PC-9 (cell line): ENCODE measurements at places on chromosomes 11 and 22. TPM values are rescaled to one million over a fixed set of nuclear protein-coding genes. Genes with fewer than 3 reads are reported as not detected.

DNA sequence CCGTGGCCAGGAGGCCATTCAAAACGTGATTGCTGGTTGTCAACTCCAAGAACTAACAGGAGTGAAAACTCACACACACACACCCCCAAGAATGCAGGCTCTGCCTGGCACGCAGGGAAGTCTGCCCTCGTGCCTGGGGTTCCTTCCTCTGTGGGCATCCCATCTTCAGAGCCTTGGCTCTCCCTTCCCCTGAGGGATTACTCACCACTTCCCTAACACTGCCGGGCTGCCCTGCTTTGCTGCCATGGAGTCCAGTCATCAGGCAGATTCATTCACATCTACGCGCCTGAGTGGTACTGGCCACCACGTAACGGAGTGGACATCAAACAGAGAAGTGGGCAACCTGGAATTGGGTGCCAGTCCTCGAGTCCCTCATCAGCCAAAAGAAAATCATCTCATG is 120.7 kb upstream of the TMEM45B start:
- H3K4me3 ChIP-seq = no peak overlapping the region
- H3K27ac ChIP-seq = no peak overlapping the region
- no peak for DNase-seq
- H3K4me1 ChIP-seq = peaks cover 6% of the 10 kb centered on the region
- H3K27me3 ChIP-seq = no peaks in the 10 kb centered on the region
- H3K36me3 ChIP-seq = no peaks in the 10 kb centered on the region

- H3K27ac ChIP-seq = no peak overlapping the region
- no peaks in the 10 kb centered on the region for H3K4me1 ChIP-seq
- no peaks in the 10 kb centered on the region for H3K36me3 ChIP-seq
Observed at GRCh38 chr11:44483919-44484610, 81.4 kb upstream of the CD82 start.

DNA sequence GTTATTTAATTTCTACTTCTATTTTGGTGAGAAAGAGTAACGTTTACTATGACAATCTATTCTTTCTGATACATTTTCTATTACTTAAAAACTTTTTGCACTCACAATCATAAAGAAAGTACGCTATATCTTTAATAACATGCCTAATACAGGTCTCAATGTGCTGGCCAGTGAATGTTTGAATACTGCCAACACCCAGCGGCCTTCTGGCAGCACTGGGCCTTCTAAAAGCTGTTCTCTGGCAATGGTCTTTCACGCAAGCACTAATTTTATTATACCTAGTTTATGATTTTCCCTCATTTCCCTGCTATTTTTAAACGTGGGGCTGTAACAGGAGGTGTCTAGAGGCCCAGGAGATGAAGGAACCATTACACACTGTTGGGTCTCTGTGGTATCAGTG is 349.8 kb upstream of the PITPNB start:
- no peak overlapping the region for H3K27ac ChIP-seq
- no peaks in the 10 kb centered on the region for H3K4me1 ChIP-seq
- DNase-seq = no peak

The USH1C gene
- total RNA-seq = not detected in 2 replicates

DNA sequence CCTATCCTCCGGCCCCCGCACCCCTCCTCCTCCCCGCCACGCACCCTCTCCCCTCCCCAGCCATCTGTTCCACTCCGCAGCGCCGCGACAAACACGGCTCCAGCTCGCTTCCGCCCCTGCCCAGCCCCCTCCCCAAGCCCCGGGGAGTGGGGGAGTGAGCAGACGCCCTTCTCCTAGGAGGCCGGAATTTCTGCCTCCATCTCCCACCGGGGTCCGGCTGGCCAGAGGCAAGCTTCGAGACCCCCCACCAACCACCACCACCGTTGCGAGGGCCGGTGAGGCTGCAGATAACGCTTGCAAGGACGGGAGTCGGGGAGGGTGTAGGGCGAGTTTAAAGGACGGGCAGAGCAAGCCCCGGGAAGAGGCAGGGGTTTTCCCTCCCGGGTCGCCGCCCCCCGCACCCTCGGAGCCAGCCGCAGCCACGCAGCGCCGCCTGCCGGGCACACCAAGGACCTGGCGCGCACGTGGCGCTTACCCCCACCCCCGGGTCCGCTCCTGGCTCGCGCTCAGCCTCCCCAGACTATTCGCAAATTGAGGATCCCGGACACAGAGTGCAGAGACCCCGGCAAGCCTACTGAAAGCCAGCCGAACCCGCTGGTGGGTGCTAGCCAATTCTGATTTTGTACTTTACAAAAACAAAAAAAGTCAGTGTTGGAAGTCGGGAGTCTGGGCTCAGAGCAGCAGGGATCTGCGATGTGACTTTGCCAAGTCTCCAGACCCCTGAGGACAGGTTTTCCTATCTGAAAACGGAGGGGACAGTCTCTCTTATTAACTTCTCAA is 22.6 kb downstream of the RTN4RL2 start:
- peak overlapping the region; percentile 15; the same call in 1 of the 2 replicates for H3K4me3 ChIP-seq
- H3K4me1 ChIP-seq = no peaks in the 10 kb centered on the region
- no peaks in the 10 kb centered on the region for H3K36me3 ChIP-seq
- DNase-seq = no peak

- no peak for DNase-seq
- no peaks in the 10 kb centered on the region for H3K36me3 ChIP-seq
- peaks cover 46% of the 10 kb centered on the region for H3K4me1 ChIP-seq
- peak overlapping the region; percentile 69 for H3K27ac ChIP-seq
Observed at GRCh38 chr11:16805938-16806337, 67.5 kb downstream of the C11orf58 start.

- no peak overlapping the region for H3K27ac ChIP-seq
- peaks cover 65% of the 10 kb centered on the region for H3K4me1 ChIP-seq
- no peak overlapping the region for H3K4me3 ChIP-seq
- H3K27me3 ChIP-seq = no peaks in the 10 kb centered on the region
- DNase-seq = no peak
Observed at GRCh38 chr22:46017166-46017565, 40.2 kb upstream of the WNT7B start.

- peaks cover 10% of the 10 kb centered on the region; the same call in 1 of the 2 replicates for H3K36me3 ChIP-seq
- peak overlapping the region; percentile 92 for H3K27ac ChIP-seq
- no peak for DNase-seq
- no peaks in the 10 kb centered on the region for H3K27me3 ChIP-seq
- H3K4me3 ChIP-seq = no peak overlapping the region
- H3K4me1 ChIP-seq = peaks cover 58% of the 10 kb centered on the region
Observed at GRCh38 chr22:50302564-50302963, 4.9 kb downstream of the PLXNB2 start.
